ENCODE measurements at places on chromosomes 7 and 10.

- DNase-seq: no peak
Measured at GRCh38 chr10:1320739-1321320, 264.6 kb downstream of the WDR37 start.

GRCh38 chr7:153217032-153217431, 457.5 kb downstream of the ACTR3B start:
- DNase-seq: no peak

GRCh38 chr10:1483826-1484225, 253.5 kb downstream of the ADARB2 start:
- no peak for DNase-seq

- DNase-seq: no peak
Measured at GRCh38 chr10:131584287-131584686, 272.8 kb upstream of the TCERG1L start.

- DNase-seq: no peak
Measured at GRCh38 chr10:51800121-51800520, 100.7 kb upstream of the CSTF2T start.

GRCh38 chr10:75436896-75437295, 5.5 kb downstream of the LRMDA start:
- DNase-seq: no peak

GRCh38 chr10:119997429-119997828, 104.9 kb downstream of the SEC23IP start:
- DNase-seq: no peak

DNA sequence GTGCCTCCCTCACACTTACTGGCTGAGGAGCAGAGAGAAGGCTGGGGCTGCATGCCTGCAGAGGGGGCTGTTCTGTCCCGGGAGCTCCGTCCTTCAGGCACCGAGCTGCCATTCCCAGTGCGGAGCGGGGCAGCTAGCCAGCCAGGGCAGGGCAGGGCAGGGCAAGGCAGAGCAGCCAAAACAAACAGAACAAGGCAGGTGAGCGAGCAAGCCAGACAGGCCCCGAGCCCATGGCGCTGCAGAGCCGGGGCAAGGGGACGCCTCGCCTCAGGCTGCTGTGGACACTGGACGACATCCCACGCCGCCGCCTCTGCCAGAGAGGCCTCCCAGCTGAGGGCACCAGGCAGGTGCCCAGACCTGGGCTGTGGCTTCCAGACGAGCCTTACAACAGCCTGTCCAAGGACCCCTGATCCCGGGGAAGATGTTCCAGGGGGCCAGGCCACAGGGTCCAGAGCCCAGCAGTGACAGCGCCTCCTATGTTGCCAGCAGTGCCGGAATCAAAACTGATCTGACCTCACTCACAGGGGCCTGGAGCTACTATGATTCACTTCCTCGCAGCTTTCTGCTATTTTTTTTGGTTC, 8.2 kb upstream of the NDST2 start:
- no peak for DNase-seq

DNA sequence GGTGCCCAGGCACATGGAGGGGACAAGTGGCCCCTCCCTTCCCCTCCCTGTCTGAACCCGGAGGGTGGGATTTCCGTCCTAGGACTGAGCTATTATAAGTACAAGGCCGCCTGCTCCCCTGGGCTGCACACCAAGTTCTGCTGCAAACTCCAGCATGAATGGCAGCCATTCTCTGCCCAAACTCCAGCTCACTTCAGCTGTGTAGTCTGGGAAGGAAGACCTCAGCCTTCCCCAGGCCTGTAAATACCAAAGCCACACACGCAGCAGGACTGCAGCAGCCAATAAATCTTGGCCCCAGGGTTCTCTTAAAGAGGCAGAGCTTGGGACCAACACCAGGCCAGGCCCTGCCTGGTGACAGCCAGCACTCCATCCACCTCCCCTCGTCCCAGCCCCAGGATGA, 291.3 kb upstream of the ZMIZ1 start:
- DNase-seq: peak; percentile 87

DNA sequence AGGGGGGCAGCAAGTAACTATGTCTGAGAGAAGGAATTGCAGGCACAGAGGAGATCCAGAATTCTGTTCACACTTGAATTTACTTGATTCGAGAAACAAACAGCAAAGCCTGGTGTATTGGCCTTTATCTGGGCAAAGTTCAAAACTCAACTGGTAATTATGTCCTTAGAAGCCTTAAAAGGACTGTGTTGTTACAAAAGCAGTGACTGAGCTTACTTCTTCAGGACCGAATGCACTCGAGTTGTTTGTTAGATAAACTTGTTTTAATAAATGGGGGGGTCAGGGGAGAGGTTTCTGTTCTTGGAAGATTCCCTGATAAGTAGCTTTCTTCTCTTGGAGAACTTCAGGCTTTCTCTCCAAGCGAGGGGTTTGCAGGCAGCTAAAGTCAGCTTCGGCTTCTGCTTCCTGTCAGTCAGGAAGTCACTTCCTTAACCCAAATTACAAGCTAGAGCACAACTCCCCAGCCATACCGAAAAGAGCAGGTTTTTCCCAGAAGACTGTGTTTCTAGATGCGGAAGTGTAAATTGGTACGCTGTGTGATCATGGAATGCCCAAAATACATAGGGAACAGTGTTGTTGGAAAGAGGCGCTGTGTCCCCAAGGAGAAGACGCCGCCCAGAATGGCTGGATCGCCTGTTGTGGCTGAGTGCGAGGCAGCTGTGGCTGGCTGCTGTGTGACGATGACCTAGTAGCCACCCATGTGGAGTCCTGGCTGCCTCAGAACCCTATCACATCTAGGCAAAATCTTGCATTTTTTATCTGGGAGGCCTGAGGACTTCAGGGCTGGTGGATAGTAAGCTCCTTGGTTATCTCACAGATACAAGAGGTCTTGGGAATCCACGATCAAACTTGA, 110.4 kb downstream of the TCF7L2 start:
- peak; percentile 45 for DNase-seq

- no peak for DNase-seq
Measured at GRCh38 chr7:157177333-157177982, 38.7 kb downstream of the UBE3C start.

GRCh38 chr10:85661123-85661522, 705.5 kb downstream of the GRID1 start:
- no peak for DNase-seq

DNA sequence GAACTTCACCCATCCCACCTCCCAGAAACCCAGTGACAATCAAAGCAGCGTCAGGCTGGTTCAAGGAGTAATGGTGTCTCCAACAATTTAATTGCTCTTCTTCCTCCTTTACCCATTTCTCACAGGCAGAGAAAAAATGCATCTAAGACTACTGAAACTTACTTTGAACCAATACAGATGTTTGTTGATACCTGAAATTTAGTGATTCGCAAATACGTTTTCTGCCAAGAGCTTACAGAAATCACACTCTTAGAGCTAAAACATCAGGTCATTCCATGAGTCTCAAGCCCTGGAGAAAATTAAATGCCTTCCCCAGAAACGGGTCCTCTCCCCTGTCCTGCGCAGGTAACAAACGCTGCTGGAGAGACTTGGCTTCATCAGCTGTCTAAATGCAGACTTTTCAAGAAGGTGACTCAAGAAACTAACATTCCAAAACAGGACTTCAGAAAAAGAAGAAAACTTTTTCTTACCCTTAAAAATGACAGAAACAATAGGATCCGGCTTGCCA, 443 bp downstream of the MYOF start:
- DNase-seq: no peak

GRCh38 chr10:68105820-68106219, 3.5 kb upstream of the MYPN start:
- DNase-seq: no peak

GRCh38 chr7:137626469-137627067, 220.2 kb downstream of the DGKI start:
- peak; percentile 27 for DNase-seq

- DNase-seq: no peak
Measured at GRCh38 chr10:306675-307185, 171.5 kb downstream of the ZMYND11 start.

DNA sequence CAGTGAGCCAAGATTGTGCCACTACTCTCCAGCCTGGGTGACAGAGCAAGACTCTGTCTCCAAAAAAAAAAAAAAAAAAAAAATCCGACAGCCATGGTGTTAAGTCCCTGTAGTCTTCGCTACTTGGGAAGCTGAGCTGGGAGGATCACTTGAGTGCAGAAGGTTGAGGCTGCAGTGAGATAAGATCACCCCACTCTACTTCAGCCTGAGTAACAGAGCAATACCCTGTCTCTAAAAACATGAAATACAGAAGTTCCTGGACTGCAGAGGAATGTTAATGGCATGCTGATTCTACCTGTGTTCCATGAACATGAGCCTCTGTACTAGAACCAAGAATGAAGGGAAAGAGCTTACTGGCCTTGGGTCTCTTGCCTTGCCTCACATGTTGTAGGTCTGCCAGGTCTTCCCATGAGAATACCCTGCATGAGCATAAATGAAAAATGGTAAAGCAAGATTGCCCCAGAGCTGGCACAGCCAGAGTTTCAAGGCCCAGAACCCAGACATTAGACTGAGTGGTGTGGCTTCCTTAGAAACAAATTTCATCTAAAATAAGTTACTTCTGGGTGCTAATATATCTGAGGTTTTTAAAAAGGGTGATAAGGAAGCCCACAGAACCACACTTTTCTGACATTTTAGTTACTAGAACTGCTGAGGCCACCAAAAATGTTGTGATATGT, 8.6 kb downstream of the YAE1 start:
- no peak for DNase-seq

- no peak for DNase-seq
Measured at GRCh38 chr10:128080231-128080630, 46.0 kb downstream of the MKI67 start.

DNA sequence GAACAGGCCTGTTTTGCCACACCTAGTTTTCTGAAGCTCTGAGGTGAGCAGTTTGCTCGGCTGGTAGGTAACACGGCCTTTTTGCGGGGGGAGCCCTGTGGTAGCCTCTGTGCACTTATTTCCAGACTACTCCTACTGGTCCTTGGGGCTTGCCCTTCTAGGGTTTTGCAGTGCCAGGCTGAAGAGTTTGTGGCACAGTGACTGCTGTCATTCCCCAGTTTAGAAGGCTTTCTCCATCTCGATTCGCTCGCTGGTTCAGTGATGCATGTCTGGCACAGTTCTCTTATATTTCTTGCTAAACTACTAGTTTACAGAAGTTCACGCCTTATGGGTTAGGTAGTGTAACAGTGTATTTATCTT, 711 bp downstream of the KIF20B start:
- no peak for DNase-seq

GRCh38 chr10:128084991-128085390, 41.2 kb downstream of the MKI67 start:
- DNase-seq: no peak

DNA sequence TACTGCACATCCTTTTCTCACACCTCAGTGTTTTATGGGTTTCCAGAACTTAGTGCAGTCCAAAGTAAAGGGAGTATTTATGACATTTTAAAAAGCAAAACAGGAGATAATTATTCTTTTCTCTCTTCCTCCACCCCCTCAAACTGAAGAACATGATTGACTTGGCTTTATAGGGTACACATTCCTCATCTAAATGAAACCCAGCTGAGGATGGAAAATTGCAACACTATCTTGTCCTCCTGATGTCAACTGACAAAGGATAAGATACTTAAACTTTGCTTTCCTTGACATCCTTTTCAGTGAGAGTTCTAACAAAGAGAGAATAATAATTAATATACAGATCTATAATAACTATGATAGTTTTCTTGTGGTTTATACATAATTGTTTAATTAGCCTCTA, 299.1 kb downstream of the BBS9 start:
- DNase-seq: no peak

- no peak for DNase-seq
Measured at GRCh38 chr10:60032723-60033122, 126.4 kb upstream of the CCDC6 start.

GRCh38 chr10:88545359-88545758, 37.8 kb downstream of the RNLS start:
- no peak for DNase-seq

DNA sequence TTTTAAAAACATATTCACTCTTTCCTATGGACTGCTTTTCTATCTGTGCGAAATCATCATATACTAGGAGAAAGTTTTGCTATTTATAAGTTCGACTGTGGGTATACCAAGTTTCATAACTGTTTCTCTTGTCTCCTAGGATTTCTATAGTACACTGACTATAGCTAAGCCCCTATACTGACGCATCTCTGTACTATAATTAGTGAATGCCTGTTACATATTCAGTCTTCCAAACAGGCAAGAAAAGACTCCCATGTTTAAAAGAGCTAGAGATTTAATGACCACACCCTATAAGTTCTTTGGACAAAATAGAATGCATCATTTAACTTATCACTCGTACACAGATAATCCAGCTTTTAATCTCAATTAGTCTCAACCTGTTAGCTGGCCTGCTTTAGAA, 80.8 kb downstream of the UPF2 start:
- no peak for DNase-seq

GRCh38 chr7:92602352-92603088, 12.3 kb upstream of the FAM133B start:
- DNase-seq: no peak

DNA sequence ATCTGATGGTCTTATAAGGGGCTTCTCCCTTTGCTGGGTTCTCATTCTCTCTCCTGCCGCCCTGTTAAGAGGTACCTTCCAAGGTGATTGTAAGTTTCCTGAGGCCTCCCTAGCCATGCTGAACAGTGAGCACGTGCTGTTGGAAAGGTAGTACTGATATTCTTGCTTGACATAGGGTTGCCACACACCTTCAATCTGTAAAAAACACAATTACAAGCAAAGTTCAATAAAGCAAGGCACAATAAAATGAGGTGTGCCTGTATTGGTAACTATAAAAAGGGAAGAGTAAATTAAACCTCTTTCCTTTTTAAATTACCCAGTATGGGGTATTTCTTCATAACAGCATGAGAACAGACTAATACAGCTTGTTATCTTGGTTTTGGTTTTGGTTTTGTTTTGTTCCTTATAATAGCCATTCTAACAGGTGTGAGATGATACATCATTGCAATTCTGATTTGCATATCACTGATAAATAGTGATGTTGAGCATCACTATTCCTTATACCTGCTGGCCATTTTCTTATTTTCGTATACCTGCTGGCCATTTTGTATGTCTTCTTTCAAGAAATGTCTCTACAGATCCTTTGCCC, 164.9 kb upstream of the TRIM24 start:
- no peak for DNase-seq

- no peak for DNase-seq
Measured at GRCh38 chr10:78594559-78595268, 474.1 kb upstream of the ZMIZ1 start.

DNA sequence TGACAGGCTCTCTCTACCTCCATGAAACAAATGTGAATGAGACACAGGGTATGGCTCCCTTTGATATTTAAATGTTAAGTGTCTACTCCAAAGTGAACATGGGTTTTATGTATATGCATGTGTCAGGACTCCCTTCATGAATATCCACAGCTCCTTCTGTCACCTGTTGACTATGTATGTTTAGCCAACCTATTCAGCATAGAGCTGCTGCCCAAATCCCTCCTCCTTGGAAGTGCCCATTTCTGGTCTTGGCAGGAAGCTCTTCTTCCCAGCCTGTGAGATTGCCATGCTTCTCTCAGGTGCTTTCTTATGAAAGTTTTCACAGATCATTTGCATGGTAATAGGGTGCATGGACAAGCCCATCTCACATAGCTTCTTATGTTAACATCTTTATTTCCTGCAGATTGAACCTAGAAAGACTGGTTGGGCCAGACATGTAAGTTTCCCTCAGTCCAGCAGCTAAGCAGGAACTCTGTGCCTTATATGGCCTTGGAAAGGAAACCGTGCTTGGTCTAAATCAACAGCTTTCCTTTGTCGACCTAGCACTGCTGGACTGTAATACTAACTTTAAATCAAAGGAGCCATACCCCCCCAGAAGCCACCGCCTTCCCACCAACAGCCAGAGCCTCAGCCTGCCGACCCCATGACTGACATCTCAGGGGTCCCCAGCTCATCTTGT, 288.9 kb downstream of the ADARB2 start:
- DNase-seq: no peak
